ENCODE measurements at places on chromosomes 11 and 22. TPM values are rescaled to one million over a fixed set of nuclear protein-coding genes. Genes with fewer than 3 reads are reported as not detected.

DNA sequence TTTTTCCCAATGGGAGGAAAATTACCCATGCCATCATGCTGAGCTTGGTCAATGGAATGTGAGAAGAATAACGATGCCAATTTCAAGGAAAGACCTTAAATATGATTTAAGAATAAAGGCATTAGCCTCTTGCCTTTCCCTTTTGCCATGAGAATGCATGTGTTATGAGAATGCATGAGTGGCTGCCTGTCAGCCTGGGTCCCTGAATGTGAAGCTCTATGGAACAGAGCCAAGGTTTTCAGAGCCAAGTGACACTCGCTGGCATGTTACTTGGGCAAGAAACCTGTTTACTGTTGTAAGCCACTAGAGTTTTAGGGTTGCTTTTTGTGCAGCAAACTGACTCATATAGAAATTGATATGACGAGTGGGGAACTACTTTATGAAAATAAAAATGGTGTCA, 75.7 kb downstream of the JRKL start:
- no peak overlapping the region for H3K4me3 ChIP-seq
- H3K36me3 ChIP-seq: no peaks in the 10 kb centered on the region
- no peak overlapping the region for H3K27ac ChIP-seq
- no peak for DNase-seq
- H3K27me3 ChIP-seq: no peaks in the 10 kb centered on the region

TYR gene
- not detected for total RNA-seq

DNA sequence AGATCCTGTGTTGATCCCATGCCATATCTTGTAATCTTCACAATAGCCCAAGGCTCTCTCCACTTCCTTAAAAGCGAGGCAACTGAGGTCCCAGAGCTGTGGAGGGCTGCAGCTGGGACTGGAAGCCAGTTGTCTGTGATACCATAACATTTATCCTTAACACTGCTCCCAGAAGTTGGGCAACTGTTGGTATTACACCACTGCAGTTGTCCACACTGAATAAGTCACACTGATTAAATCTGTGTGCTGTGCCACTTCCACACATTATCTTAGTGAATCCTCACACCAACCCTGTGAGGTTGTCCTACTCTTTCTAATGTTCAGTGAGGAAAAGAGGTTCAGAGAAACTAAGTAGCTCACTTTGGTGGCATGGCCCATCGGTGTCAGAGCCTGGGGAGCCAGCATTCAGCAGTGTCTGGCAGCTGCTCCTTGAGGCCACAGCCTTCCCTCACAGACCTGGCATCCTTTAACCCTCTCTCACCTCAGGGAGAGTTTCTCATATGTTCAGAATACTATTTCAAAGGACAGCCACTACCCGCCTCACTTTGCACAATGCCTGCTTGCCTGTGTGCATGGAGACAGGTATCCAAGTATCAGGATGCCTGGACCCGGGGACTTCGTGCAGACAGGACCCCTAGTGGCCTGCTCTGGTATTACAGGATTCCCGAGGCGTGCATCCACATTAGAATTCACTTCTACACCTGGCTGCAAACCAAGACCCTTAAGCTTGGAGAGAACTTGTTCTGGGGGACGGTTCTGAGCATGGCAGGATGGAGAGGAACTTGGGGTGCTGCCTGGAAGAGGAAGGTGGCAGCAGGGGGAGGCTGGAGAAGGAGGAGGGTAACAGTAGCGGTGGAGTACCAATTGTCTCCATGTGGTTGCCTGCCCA, 221.9 kb upstream of the TBCEL start:
- peaks cover 9% of the 10 kb centered on the region for H3K4me1 ChIP-seq
- no peak overlapping the region for H3K27ac ChIP-seq
- DNase-seq: peak; percentile 58
- H3K4me3 ChIP-seq: no peak overlapping the region
- H3K27me3 ChIP-seq: peaks cover 7% of the 10 kb centered on the region

TMPRSS13 gene
- total RNA-seq: 2.5 TPM

RASGRP2 gene
- 101 TPM for total RNA-seq

DNA sequence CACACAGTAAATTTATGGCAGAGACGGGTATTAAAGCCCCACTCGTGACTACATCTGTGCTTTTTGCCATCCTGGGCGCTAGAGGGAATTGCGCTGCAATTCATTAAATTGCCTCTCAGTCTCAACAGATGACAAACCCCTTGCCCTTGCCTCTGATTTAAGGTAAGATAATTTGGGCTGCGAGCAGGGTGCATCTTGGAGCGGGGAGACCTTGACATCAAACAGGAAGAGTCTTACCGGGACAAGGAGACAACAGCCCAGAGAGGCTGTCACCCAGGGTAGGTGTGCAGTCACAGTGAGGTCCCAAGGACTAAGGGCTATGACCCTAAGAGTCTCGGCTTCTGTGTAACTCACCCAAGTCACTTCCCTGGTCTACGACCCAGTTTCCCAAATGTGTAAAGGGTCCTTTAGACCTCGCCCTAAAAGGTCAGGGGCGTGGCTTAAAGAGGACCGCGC, 449 bp upstream of the TOM1 start:
- H3K27ac ChIP-seq: peak overlapping the region; percentile 93
- H3K4me1 ChIP-seq: peaks cover 23% of the 10 kb centered on the region
- H3K27me3 ChIP-seq: no peaks in the 10 kb centered on the region
- no peak for DNase-seq

DNA sequence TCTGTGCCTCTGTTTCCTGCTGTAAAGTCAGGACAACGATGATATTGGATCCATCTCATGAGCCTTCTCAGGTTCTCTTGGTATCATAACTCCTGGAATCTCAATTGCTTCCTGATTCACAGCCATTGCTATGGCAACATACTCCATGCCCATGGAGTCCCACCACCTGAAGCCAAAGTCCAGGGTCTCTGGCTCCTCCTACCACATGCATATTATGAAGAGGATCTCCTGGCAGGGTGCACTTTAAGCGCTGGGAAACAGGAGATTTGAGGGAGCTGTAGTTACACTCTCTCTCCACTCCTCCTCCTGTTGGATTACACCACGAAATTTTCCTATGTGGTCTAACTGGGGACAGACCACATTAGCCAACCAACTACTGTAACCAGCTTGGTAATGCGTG, 130.9 kb upstream of the SEZ6L start:
- H3K4me3 ChIP-seq: no peak overlapping the region
- H3K36me3 ChIP-seq: no peaks in the 10 kb centered on the region
- H3K27me3 ChIP-seq: no peaks in the 10 kb centered on the region
- no peak overlapping the region for H3K27ac ChIP-seq
- no peaks in the 10 kb centered on the region for H3K4me1 ChIP-seq

GRCh38 chr11:129658526-129658867, 157.2 kb upstream of the TMEM45B start:
- H3K4me3 ChIP-seq: no peak overlapping the region
- H3K36me3 ChIP-seq: no peaks in the 10 kb centered on the region
- peaks cover 3% of the 10 kb centered on the region for H3K27me3 ChIP-seq

GRCh38 chr22:48721395-48721669, 1106.3 kb downstream of the BRD1 start:
- no peak overlapping the region for H3K27ac ChIP-seq
- no peaks in the 10 kb centered on the region for H3K36me3 ChIP-seq
- H3K4me1 ChIP-seq: peaks cover 7% of the 10 kb centered on the region

DNA sequence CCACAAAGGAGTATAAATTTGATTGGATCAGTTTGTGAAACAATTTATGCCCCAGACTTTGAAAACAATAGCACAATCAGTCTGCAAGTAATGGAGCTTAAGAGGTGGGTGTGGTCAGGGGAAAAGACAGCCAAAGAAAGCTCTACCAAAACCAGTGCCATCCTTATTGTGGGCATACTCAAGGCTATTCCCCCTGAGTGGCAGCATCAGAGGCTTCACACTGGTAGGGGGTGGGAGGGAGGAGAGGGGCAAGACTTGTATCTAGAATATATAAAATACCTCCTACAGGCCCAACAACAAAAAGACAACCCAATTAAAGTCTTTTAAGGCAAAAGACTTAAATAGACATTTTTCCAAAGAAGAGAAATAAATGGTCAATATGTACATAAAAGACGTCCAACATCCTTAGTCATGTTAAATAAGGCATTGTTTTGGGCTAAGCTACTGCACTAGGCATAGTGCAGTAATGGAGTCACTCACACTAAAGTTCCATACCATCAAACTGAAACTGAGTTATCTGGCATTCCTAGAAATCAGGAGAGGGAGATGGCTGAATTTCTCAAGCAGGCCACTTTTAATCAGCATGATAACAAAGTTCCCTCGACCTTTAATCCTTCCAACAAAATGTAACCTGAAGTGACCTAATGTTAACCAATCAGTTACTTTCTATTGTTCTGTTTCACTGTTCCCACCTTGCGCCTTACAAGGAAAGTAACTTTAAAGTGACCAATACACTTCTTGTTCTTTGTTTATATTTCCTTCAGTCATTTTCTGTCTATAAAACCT, 24.8 kb downstream of the NARS2 start:
- peaks cover 10% of the 10 kb centered on the region for H3K36me3 ChIP-seq
- DNase-seq: no peak
- H3K4me1 ChIP-seq: peaks cover 4% of the 10 kb centered on the region
- no peak overlapping the region for H3K4me3 ChIP-seq
- H3K27me3 ChIP-seq: no peaks in the 10 kb centered on the region

DNA sequence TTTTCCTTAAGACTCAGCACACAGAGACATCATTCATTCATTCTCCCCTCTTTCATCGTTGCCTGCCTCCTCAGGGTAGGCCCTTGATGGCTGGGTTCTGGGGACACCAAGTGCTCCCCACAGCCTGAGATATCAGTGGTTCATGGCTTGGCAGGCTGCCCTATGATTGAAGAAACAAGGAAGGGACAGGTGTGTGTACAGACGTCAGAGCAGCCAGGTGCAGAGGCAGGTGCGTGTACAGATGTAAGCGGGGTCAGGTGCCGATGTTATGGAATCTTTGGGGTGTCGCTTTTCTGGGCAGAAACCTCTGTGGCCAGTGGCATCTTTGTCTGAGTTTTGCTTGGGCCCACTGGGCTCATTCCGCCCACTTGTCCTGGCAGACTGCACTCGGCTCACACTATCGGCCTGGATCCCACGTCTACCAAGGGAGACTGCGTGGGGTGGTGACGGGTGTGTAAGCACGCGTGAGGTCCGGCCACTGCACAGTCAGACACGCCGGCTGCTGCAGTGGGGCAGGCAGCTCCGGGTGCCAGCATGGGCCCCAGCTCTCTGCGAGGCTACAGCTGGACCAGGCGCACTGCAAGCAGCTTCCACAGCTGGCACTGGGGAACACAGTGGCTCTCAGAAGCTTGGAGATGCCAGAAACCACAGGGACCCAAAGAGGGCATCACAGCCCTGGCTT, 20.9 kb upstream of the KIAA0930 start:
- H3K36me3 ChIP-seq: no peaks in the 10 kb centered on the region
- no peak for DNase-seq
- H3K4me1 ChIP-seq: peaks cover 5% of the 10 kb centered on the region
- H3K27ac ChIP-seq: no peak overlapping the region
- H3K4me3 ChIP-seq: no peak overlapping the region

DNA sequence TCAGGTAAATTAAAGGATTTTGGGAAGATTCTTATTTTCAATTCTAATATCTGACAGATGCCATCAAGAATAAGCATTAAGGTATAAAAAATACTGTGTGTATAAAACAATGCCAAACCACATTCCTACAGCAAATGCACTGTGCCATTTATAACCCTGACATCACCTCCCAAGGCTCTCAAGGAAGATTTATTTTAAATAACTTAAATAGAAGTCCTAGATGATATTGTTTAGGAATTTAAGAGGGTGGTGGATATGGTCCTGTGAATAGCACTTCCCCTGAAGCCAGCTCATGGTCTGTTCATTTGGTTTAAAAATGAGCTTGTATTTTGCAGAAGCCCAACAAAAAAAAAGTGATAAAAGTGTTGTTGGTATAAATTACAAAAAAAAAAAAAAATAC, 32.1 kb downstream of the PPIL2 start:
- no peaks in the 10 kb centered on the region for H3K27me3 ChIP-seq
- H3K4me1 ChIP-seq: peaks cover 2% of the 10 kb centered on the region
- peaks cover 16% of the 10 kb centered on the region for H3K36me3 ChIP-seq
- H3K27ac ChIP-seq: no peak overlapping the region

- no peak overlapping the region for H3K4me3 ChIP-seq
- no peaks in the 10 kb centered on the region for H3K27me3 ChIP-seq
- H3K36me3 ChIP-seq: no peaks in the 10 kb centered on the region
- no peak overlapping the region for H3K27ac ChIP-seq
- DNase-seq: no peak
Observed at GRCh38 chr11:1555713-1556153, 16.3 kb downstream of the DUSP8 start.

DNAJB7 gene
- not detected for total RNA-seq

- peaks cover 2% of the 10 kb centered on the region for H3K27me3 ChIP-seq
- no peak overlapping the region for H3K4me3 ChIP-seq
- no peak overlapping the region for H3K27ac ChIP-seq
- peaks cover 84% of the 10 kb centered on the region for H3K4me1 ChIP-seq
- DNase-seq: no peak
Observed at GRCh38 chr11:35243774-35244173, 104.8 kb downstream of the CD44 start.

SYT8 gene
- total RNA-seq: not detected

DNA sequence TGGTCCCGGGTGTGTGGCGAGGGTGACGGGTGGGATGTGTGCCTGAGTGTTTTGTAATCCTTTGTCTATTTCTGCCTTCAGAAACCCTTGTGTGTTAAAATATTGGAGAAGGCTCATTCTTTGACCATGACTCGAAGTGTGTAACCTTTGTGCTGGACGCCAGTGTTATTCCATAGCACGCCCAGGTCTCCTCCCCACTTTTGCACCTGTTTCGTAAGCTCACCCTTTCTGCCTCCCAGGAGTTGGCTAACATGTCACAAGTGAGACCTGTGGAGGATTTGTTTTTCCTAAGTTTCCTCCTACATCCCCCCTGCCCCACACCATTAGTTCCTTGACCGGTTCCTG, 382 bp downstream of the C11orf54 start:
- no peak for DNase-seq
- peaks cover 40% of the 10 kb centered on the region for H3K4me1 ChIP-seq
- peak overlapping the region; percentile 100 for H3K27ac ChIP-seq
- H3K36me3 ChIP-seq: peaks cover 54% of the 10 kb centered on the region
- peak overlapping the region; percentile 100 for H3K4me3 ChIP-seq

- no peaks in the 10 kb centered on the region for H3K27me3 ChIP-seq
- no peaks in the 10 kb centered on the region for H3K4me1 ChIP-seq
- DNase-seq: no peak
- no peak overlapping the region for H3K27ac ChIP-seq
- H3K4me3 ChIP-seq: no peak overlapping the region
Observed at GRCh38 chr11:81915045-81915444, 818.6 kb downstream of the FAM181B start.

GRCh38 chr11:17554487-17554886, 7.4 kb downstream of the OTOG start:
- no peak overlapping the region for H3K4me3 ChIP-seq
- H3K4me1 ChIP-seq: peaks cover 21% of the 10 kb centered on the region
- H3K27ac ChIP-seq: no peak overlapping the region
- DNase-seq: no peak

All from activated CD8-positive, alpha-beta T cell treated with anti-CD3 and anti-CD28 coated beads, Interleukin-2, amount 10 ng/mL, durations not matched to agents 7 days and 5 days (primary cell).